CD4-positive, alpha-beta T cell treated with Interleukin-10 for 1 hour (primary cell): ENCODE measurements at places on chromosomes 3 and 15.

DNA sequence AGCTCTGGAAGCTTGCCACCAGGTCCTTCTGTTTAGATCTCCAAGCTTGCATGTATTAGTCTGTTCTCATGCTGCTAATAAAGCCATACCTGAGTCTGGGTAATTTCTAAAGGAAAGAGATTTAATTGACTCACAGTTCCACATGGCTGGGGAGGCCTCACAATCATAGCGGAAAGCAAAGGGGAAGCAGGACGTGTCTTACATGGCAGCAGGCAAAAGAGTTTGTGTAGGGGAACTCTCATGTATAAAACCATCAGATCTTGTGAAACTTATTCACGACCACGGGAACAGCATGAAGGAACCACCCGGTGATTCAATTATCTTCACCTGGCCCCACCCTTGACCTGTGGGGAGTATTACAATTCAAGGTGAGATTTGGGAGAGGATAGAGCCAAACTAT lies 147.0 kb upstream of the PROK2 start:
- no peak for DNase-seq

DNA sequence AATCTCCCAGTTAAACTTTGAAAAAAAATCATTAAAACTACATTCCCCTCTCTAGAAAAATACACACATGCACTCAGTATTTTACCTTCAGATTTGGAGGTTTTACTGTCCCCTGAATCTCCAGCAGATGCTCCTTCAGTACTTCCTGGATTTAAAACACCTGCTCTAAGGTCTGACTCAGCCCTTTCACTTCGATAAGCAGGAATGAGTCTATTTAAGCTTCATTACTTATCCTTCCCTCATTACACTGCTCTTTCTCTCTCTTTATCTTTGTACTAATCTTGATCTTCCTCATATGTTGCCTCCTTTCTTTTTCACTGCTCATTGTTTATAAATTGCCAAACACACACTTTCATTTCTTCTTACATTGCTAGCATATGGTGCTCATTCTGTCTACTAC lies 443.9 kb downstream of the DIPK2A start:
- DNase-seq: no peak

DNA sequence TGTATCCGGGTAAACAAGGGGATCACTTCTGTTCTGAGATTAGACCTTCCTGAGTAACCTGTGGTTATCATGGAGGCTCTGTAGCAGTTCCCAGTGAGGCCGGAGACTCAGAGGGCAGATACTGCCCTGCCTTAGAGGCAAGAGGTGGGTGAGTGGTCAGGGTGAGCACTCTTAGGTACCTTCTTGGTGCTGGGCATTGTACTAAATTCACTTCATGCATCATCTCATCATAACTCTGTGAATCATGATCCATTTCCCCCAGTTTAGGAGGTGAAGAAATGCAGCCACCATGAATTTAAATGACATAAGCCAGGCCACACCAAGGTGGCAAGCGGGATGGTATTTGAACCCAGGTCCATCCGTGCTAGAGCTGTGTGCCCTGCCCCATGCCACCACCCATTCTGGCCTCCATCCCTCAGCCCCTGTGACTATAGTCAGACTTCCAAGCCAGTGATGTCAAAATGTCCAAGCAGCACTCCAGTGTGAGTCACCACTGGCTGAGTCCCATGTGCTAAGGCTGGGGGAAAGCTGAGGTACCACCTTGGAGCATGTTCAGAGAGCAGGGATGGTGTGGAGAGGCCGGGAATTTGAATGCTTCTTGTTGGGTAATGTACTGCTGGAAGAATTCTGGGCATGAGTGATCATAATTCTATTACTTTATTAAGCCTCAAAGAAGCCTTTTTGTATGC lies 88.8 kb downstream of the EPHB1 start:
- no peak for DNase-seq

DNA sequence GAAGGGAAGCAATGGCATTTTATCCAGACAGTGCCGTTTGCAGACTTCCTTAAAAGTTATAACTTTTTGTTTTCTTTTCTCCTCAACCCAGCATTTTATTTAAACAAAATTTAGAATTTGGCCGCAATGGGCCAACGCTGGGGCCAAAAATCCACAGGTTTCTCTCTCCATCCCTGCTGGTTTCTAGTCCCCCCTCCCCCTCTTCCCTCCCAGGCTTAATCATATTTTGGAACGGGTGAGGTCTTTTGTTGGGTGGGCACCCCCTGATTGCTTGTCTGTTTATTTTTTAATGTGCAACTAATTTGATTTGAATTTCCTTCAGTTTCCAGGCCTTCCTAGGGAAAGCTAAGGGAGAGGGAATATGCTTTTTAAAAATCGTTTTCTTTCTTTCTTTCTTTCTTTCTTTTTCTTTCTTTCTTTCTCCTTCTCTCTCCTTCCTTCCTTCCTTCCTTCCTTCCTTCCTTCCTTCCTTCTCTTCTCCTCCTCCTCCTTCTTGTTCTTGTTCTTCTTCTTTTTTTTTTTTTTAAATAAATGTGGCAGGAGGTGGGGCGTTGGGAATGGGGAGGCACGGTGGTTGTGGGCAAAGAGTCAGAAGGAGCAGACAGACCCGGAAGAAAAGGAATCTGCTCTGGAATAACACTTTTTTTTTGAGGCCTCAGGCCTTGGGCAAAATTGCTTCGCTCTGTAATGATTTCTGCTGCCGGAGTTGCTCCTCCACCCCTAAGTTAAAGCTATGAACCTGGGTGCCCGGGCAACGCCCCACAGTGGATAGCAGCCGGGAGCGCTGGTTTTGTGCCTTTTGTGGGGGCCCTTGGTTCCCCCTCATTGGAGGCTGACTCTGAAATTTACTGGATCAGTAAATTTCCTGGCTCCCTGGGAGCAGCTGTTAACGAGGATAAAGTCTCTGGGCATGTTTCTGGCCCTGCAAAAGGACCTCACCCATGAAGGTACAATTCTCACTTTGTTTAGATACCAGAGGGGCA lies 1.9 kb downstream of the FNDC3B start:
- no peak for DNase-seq

GRCh38 chr3:146065573-146066006 lies 95.4 kb downstream of the PLOD2 start:
- peak; percentile 14 for DNase-seq

DNA sequence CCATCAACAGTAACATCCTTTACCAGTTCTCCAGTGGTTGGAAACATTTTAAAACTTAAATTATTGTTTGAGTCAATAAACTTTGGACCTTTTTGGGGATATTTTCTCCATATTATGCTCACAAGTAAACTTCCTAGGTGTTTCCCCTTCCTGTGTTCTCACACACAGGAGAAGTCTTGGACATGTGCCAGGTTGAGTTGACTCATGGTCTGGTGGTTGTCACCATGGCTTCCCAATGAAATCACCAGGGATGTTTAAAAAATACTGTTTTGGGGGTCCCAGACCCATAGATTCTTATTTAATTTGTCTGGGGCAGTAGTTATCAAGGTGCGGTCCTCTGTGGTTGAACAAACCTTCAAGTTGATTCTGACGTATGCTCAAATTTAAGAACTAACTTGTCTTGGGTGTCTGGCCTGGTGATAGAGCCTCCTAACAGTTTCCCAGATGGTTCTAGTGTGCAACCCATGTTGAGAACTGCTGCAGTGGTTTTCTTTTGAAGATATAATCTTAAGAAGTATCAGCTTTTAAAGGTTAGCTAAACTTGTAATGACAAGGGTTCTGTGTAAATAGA lies 291.8 kb downstream of the EDEM1 start:
- no peak for DNase-seq

DNA sequence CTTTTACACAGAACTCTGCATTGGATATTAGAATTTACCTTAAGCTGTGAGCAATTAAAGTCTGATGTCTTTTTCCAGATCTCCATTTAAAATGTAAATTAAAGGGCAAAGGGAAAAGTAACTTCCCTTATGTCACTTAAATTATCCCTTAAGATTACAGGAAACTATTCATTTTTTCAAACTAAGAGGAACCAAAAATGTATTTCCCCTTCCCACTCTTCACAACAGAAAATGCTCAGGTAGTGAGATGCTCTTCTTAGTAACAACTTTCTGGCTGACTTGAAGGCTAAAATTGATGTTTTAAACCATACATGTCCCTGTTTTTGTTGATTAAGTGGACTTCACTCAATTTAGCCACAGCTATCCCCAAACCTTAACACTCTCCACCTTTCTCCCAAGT lies 17.6 kb downstream of the RSL24D1 start:
- no peak for DNase-seq

DNA sequence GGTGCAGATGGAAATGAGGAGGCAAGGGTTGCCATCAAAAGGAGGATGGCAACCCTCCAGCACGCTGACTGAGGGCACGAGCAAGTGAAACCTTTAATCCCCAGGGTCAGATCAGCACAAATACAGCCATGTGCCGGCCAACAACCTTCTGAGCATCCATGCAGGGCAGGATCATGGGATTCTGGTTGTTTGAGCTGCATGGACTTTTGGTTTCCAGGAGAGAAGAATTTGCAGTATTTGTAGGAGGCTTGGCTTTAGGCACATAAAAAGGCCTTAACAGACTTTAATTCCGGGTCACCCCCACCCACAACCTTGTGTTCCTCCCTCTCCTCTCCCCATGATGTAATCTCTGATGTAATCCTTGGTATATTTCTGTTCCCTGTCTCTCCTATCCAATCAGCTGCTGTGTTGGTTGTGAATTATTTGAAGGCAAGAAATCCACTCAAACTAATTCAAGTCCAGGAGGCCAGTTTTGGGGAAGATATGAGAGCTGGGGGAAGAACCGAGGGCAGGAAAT lies 254.3 kb downstream of the SHQ1 start:
- no peak for DNase-seq

DNA sequence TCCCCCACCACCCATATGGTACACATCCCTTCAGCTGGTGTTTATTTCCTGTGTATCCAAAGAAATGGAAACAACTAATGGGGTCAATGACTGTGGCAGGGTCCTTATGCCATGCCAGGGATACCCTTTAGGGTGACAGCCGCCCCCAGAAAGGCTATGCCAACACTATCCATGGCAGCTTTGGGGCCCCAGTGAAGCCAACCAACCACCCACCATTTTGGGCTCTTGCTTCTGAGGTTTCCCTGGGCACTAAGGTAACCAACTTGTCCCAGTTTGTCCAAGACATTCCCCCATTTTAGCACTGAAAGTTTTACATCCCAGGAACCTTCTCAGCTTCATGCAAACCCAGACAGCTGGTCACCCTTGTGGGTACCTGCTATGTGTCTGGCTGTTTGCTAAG lies 233.1 kb downstream of the VPS13C start:
- no peak for DNase-seq

DNA sequence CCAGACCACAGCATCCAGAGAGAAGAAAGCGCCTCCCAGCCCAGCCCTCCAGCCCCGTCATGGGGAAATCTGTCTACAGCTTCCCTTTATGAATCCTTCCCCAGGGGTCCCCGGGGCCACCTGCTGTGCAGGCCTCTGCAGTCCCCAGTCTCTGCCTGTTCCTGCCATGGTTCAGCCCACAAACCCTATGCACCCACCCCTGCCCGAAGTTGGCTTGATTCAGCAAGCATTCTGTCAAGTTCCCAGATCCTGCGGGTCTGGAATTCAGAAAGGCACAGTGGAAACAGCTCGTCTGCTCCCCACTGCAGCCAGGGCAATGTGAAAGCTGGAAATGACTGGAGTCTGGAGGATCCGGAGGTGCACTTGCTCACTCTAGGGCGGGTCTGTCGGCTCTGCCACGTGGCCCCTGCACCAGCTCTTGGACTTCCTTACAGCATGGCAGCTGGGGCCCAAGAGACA lies 2.9 kb upstream of the OCA2 start:
- no peak for DNase-seq

DNA sequence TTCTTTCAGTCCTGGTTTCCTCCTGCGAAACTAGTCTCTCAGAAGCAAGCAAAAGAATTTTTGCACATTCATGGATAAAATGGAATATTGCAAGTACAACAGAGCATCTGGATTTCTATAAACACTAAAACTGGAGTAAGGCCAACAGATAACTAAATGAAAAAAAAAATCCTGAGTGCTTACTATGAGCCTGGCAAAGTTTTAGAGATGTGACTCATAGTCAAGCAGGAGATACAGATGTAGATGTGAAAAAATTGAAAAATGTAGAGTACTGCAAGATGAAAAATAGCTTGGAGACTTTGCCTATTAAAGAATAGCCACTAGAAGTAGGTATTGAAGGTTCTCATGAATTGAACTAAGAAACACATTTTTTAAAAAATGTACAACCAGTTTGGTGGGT lies 397.4 kb downstream of the OTOL1 start:
- no peak for DNase-seq

- DNase-seq: no peak
Measured at GRCh38 chr3:5271372-5271683, 83.8 kb downstream of the EDEM1 start.

DNA sequence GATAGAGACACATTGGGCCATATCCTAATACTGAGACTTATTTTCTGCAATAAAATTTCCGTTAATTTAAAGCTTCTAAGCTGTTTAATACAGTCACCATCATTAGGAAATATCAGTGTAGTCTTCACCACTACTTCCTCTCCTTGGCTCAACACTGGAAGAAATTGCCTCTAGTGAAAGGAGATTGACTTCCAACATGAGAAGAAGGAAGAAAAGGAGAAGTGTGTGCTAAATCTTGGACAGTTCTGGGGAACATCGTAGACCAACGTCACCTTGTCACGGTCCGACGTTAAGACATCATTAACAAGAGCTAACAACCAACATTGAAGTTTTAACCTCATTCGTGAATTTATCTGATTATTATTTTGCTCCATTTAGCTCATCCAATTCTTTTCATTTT lies 987.0 kb upstream of the CFAP20DC start:
- no peak for DNase-seq

DNA sequence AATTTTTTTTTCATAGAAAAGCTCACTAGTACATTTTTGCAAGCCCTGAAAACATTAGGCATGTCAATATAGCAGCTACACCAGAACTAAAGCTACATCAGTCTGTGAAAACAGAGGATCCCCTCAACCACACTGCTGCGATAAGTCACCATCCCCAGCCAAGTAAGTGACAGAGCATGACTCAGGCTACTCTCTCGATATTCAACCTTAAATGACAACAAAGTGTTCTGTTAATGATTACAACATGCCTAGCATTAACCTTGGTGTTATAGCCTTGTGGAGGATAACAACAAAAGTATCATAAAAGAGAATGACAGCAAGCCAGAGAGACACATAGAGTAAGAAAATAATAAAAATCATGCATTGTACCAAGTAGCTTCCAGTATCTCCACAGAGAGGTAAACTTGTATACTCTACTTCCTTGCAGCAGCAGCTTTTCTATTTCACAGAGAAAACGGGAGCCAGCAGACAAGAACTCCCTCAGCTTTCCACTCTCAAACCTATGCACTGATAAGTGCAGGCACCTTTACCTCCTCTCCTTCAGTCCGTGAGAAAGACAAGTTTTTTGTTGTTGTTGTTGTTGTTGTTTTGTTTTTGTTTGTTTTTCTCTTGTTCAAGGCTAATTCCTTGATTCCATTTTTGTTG lies 76.6 kb downstream of the GBE1 start:
- no peak for DNase-seq
